ENCODE measurements at places on chromosomes 12 and 14. TPM values are rescaled to one million over a fixed set of nuclear protein-coding genes. Genes with fewer than 3 reads are reported as not detected.

DNA sequence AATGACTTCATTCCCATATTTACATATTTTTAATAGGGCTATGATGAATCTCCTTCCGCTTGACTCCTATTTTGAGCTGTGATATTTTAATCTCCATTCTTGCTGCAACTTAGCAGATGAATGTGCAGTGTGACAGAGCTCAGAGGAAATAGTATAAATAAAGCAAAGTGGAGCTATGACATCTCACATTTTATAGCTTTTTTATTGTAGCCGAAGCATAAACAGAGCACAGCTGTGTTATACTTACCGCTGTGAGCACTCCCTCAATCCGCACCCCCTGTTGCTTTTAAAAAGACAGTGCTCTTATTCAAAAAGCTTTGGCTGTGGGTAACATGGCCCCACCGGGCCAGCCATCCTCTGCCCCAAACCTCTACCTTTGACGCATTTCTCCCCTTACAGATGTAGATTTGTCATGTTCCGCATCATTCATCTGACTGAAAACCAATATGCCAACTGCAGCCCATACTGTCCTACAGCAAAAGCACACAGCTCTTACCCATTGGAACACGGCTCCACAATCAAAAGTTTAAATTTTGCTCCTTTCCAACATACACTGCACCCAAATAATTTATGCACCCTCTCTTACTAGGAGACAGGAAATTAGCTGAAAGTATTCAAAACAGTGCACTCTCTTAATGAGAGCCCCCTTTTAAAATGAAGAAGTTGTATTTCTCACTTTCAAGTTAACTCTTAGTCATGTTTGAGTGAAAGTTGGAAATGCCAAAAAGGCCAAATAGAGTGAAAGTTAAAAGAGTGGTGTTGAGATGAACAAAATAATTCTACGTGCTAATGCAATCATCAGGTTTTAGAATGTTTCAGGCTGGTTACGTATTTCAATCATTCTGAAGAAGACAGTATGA, 429.3 kb upstream of the SOX5 start:
- no peak for DNase-seq
- no peak overlapping the region for H3K27ac ChIP-seq
- no peaks in the 10 kb centered on the region for H3K4me1 ChIP-seq
- no peaks in the 10 kb centered on the region for H3K36me3 ChIP-seq

DNA sequence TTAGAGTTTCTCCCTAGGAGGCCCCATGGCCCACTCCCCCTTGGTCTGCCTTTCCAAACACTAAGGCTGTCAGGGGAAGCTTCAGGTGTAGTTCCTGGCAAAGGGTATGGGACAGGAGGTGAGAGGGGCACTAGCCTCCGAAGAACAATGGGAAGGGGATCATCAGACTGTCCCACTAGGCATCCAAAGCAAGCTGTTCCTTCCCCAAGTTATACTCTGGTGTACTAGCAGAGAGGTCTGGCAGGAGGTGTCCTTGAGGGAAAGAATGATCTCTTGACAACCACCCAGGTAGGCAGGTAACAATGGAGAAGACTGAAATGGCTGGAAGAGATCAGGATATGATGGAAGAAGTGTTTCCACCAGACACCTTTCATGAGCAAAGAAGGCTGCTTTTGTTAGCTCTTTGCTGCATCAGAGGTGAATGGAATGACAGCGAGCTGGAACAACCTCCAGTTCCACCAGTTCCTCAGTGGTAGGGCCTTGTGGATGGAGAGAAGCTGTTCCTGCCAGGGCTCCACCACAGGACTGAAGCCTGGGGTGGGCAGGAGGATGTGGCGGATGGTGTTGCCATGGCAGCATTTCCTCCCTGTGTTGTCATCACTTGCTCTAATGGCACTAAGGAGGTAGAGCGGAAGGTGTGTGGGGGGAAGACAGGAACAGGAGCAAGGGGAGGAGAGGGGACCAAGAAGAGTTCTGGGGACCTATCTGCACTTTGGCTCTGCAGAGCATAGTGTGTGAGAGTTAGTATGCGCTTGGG, 2.3 kb upstream of the AGAP2 start:
- peaks cover 28% of the 10 kb centered on the region for H3K4me1 ChIP-seq
- H3K27ac ChIP-seq, result peak overlapping the region; percentile 36
- no peaks in the 10 kb centered on the region for H3K36me3 ChIP-seq
- H3K4me3 ChIP-seq, result no peak overlapping the region

- no peak for DNase-seq
- H3K36me3 ChIP-seq, result no peaks in the 10 kb centered on the region
- no peak overlapping the region for H3K27ac ChIP-seq
- no peaks in the 10 kb centered on the region for H3K4me1 ChIP-seq
- H3K4me3 ChIP-seq, result no peak overlapping the region
Measured at GRCh38 chr14:70896981-70897380, 10.3 kb upstream of the PCNX1 start.

- H3K27me3 ChIP-seq, result peaks cover 31% of the 10 kb centered on the region
- no peak overlapping the region for H3K27ac ChIP-seq
- no peaks in the 10 kb centered on the region for H3K36me3 ChIP-seq
Measured at GRCh38 chr14:91575469-91576208, 65.5 kb upstream of the PPP4R3A start.

- H3K27me3 ChIP-seq, result no peaks in the 10 kb centered on the region
- H3K27ac ChIP-seq, result peak overlapping the region; percentile 42
- no peak for DNase-seq
Measured at GRCh38 chr12:76777765-76778216, 13.9 kb downstream of the ZDHHC17 start.

- no peaks in the 10 kb centered on the region for H3K27me3 ChIP-seq
- no peaks in the 10 kb centered on the region for H3K4me1 ChIP-seq
- peaks cover 7% of the 10 kb centered on the region for H3K36me3 ChIP-seq
- DNase-seq, result no peak
- no peak overlapping the region for H3K4me3 ChIP-seq
Measured at GRCh38 chr14:105430565-105430964, 10.9 kb downstream of the MTA1 start.

- H3K27ac ChIP-seq, result no peak overlapping the region
- no peaks in the 10 kb centered on the region for H3K4me1 ChIP-seq
- H3K4me3 ChIP-seq, result no peak overlapping the region
- no peaks in the 10 kb centered on the region for H3K27me3 ChIP-seq
- DNase-seq, result no peak
- H3K36me3 ChIP-seq, result no peaks in the 10 kb centered on the region
Measured at GRCh38 chr14:62213516-62213915, 451.3 kb downstream of the SNAPC1 start.

GRCh38 chr14:68820536-68820935, 27.7 kb upstream of the ZFP36L1 start:
- no peaks in the 10 kb centered on the region for H3K36me3 ChIP-seq
- H3K4me3 ChIP-seq, result no peak overlapping the region
- no peak for DNase-seq
- H3K4me1 ChIP-seq, result peaks cover 4% of the 10 kb centered on the region

DNA sequence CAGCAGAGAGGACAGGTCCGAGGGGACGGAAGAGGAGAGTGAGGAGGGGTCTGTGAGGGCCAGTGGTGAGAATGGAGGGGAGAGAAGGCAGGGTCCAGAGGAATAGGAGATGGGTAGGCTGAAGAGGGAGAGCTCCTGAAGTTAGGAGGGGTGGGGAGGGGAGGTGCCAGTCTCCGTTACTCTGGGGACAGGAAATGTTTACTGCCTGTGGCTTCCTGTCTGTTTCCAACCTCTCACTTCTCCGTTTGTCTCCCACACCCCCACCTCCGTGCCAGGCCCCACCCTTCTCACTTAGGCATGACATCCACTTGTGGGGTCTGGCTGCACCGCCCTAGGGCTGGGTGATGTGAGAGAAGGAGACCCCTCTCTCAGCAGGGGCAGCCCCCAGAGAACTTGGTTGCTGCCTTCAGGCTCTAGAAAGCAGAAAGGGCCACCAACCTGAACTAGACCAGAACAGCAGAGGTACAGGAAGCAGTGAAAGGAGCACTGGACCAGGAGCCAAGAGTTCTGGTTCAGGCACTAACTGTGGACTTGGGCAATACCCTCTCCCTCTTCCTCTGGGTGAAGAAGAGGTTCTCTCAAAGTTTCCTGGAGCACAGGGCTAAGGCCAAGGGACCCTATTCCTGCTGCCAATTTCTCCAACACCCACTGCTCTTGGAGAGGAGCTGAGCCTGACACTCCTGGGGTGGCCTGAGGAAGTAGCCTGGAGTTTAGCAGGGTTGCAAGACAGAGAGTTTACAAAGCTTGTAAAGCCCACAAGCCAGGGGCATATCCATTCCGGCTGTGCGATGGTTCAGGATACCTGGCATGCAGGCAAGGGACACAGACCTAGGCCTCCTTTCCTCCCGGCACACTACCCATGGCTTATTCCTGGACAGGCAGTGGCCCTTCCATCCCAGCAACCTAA, 5.5 kb downstream of the ITGA5 start:
- peak overlapping the region; percentile 29 for H3K4me3 ChIP-seq
- DNase-seq, result no peak
- H3K27ac ChIP-seq, result peak overlapping the region; percentile 92
- no peaks in the 10 kb centered on the region for H3K27me3 ChIP-seq
- H3K4me1 ChIP-seq, result peaks cover 64% of the 10 kb centered on the region

- DNase-seq, result no peak
- no peaks in the 10 kb centered on the region for H3K4me1 ChIP-seq
- no peak overlapping the region for H3K27ac ChIP-seq
- peaks cover 14% of the 10 kb centered on the region for H3K36me3 ChIP-seq
- no peaks in the 10 kb centered on the region for H3K27me3 ChIP-seq
Measured at GRCh38 chr14:91987192-91987591, 39.7 kb upstream of the FBLN5 start.

- DNase-seq, result no peak
- no peak overlapping the region for H3K27ac ChIP-seq
- no peaks in the 10 kb centered on the region for H3K27me3 ChIP-seq
- no peak overlapping the region for H3K4me3 ChIP-seq
- H3K4me1 ChIP-seq, result no peaks in the 10 kb centered on the region
Measured at GRCh38 chr12:70963081-70963660, 42.6 kb upstream of the PTPRR start.

DNA sequence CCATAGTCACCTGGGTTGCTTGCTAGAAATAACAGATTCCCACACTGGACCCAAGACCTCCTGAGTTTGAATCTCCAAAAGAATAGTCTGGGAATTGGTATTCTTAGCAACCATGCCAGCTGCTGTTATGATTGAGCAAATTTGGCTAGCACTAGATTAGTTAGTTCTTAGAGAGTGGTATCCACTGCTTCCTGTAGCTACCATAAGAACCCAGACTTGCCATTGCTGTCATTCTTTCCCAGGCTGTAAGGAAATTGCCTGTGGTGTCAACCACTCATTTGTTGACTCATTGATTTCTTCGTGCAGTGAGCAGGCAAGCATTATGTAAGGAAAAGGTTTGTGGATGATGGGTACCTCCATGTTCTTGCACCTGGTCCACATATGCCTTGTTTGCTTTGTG, 201.8 kb upstream of the RGS6 start:
- no peak overlapping the region for H3K27ac ChIP-seq
- H3K27me3 ChIP-seq, result no peaks in the 10 kb centered on the region
- DNase-seq, result no peak
- no peak overlapping the region for H3K4me3 ChIP-seq
- no peaks in the 10 kb centered on the region for H3K4me1 ChIP-seq

DNA sequence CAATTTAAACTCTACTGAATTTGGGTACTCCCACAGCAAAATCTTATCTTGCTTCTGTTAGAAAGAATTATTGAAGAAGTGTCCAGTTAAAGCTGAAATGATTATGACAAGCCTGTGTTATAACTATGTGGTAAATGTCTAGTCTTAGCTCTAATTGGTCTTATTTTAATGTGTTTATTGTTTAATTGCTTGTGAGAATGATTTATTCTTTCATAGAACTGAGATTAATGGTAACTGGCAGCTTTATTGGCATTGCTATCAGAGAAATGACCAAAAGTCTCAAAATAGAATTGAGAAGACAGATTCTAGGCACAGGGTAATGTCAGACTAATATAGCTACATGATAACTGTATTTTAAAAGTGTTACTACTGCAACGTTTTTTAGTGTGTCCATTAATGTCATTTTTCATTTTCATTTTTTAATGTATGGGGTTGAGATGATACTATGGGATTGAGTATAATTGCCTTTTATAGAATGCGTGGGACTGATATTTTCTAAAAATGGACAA, 458.7 kb downstream of the AEBP2 start:
- DNase-seq, result no peak
- no peak overlapping the region for H3K4me3 ChIP-seq
- no peak overlapping the region for H3K27ac ChIP-seq
- no peaks in the 10 kb centered on the region for H3K36me3 ChIP-seq
- H3K4me1 ChIP-seq, result no peaks in the 10 kb centered on the region

DNA sequence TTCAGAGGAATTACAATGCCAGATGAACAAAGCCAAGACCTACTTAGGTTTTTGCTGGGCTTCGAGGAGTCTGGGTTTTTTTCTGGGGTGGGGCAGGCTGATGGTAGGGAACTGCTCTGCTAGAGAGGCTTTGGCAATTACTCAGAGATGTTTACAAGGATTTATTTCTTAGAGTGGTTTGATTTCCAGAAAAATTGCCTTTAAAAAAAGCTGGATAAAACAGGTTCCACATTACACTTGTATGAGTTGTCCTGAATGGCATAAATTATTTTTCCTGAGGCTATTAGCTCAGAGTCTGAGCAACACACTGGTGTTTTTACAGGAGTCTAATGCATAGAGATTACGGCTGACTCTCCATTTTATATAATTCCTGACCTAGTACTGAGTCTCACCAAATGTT, 118.5 kb upstream of the FRMD6 start:
- no peaks in the 10 kb centered on the region for H3K27me3 ChIP-seq
- H3K4me1 ChIP-seq, result no peaks in the 10 kb centered on the region
- no peak overlapping the region for H3K4me3 ChIP-seq

DNA sequence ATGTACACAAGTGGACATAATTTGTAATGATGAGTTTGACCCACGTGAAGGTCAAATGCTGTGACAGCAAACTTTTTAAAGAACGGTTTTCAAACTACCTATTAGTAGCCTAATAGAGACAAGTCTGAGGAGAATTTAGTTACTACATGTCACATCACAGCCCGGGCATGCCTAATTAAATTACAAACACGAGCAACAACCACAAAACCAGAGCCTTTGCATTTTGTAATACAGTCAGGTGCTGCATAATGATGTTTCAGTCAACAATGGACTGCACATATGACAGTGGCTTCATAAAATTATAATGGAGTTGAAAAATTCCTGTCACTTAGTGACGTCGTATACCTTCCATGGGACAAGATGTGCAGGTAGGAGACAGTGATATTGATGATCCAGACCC, 274.5 kb downstream of the DACT1 start:
- H3K4me3 ChIP-seq, result no peak overlapping the region
- no peak overlapping the region for H3K27ac ChIP-seq
- H3K4me1 ChIP-seq, result no peaks in the 10 kb centered on the region
- no peak for DNase-seq
- H3K27me3 ChIP-seq, result no peaks in the 10 kb centered on the region

- DNase-seq, result no peak
- H3K4me3 ChIP-seq, result no peak overlapping the region
- no peaks in the 10 kb centered on the region for H3K27me3 ChIP-seq
Measured at GRCh38 chr12:19373586-19373985, 65.7 kb upstream of the AEBP2 start.

ENDOU gene
- total RNA-seq, result not detected

HSPB8 gene
- 659 TPM for total RNA-seq

GALNT6 gene
- 1.1 TPM for total RNA-seq

SMOC1 gene
- 4.2 TPM for total RNA-seq

SPX gene
- total RNA-seq, result 4.4 TPM

ADSS1 gene
- total RNA-seq, result 255 TPM

RASSF9 gene
- 1.9 TPM for total RNA-seq

OR4E1 gene
- total RNA-seq, result not detected

C1QL4 gene
- not detected for total RNA-seq

MANSC1 gene
- 2.8 TPM for total RNA-seq

E2F7 gene
- 0.14 TPM for total RNA-seq

RPS6KL1 gene
- 34.1 TPM for total RNA-seq

CLEC7A gene
- total RNA-seq, result 1.1 TPM

TMED8 gene
- total RNA-seq, result 2.8 TPM

TGM1 gene
- total RNA-seq, result 0.25 TPM

MLXIP gene
- total RNA-seq, result 133 TPM

All from psoas muscle (tissue), 8 donors.